Activated T-helper 17 cell treated with anti-CD3 and anti-CD28 coated beads, Interleukin-2, amount 50 U/mL, for 72 hours (primary cell): ENCODE measurements at places on chromosomes 16 and 17.

DNA sequence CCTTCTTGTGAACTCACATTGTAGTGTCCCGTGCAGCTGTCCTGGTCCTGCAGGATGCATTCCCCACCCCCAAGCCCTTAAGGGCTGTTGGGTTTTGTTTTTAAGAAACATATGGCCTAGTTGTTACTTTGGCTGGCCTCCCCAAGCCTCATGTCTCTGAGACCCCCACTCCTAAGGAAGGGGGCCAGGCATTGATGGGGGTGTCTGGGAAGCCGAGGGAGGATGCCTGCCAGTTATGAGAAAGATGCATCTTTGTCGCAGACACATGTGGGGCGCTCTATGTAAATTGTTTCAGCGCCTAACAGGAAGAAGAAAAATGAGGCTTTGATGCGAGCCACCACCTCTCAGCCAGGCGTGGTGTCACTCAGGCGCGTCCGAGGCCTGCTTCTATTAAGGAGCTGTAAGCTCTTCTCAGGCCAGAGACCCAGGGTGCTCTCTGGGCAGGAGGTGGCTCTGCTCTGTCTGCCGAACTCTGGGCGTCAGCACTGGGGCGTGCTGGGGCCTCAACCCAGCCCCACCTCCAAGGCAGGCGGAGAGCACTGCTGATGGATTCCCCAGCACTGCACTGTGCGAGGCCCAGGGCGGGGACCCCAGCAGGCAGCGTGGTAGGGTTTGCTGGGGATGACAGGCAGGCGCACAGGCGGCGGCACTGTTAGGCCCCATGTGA lies 70.6 kb downstream of the SREBF1 start:
- ATAC-seq, result no peak

- ATAC-seq, result no peak
These were observed 291.5 kb downstream of the C16orf95 start for GRCh38 chr16:87025676-87026075.

DNA sequence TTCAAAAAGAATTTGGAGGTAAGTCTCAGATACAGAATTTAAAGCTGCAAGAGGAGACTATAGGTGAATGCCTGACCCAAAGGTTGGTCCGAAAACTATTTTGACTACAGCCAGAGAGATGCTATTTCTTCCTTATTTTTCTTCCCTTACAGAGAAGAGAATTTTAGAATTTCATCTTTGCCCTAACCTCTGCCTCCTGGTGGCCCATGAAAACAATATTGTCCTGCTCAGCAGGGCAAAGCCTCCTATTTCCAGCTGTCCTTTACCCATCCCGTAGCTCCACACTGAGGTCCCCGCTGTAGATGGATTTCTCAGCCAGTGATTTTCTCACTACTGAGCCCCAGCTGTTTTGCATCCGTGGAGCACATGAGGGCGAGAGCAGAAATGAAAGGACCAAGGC lies 24.6 kb downstream of the HOXB1 start:
- ATAC-seq, result no peak

DNA sequence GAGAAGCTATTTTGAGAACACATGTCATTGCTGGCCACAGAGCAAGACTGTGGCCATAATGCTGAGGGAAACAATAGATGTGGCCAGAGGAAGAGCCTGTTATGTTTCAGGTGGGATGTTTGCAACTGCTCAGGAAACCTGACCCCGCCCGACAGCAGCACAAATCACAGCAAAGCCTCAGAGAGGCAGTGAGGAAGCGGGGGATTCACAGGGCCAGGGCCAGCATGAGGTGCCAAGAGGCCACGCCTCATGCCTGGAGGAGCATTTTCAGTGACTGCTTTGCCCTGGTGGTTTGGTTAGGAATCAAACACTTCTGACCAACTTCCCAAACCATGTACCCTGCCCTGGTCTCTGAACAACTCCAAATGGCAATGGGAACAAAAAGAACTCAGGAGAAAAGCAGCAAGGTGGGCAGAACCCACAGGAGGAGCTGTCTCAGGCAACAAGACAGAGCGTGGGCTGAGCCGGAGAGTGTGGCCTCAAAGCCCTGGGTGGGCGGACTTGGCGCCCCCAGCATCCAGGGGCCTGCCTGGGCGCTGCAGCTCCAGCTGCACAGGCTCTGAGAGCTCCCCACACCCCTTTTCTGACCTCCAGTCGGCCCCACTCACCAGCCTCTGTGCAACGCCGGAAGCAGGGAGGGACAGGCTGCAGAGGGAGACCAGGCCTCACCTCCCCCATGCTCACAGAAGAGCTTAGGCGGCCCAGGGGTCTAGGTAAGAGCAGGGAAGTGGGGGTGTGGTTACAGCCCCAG lies 20.6 kb downstream of the HIC1 start:
- ATAC-seq, result no peak

DNA sequence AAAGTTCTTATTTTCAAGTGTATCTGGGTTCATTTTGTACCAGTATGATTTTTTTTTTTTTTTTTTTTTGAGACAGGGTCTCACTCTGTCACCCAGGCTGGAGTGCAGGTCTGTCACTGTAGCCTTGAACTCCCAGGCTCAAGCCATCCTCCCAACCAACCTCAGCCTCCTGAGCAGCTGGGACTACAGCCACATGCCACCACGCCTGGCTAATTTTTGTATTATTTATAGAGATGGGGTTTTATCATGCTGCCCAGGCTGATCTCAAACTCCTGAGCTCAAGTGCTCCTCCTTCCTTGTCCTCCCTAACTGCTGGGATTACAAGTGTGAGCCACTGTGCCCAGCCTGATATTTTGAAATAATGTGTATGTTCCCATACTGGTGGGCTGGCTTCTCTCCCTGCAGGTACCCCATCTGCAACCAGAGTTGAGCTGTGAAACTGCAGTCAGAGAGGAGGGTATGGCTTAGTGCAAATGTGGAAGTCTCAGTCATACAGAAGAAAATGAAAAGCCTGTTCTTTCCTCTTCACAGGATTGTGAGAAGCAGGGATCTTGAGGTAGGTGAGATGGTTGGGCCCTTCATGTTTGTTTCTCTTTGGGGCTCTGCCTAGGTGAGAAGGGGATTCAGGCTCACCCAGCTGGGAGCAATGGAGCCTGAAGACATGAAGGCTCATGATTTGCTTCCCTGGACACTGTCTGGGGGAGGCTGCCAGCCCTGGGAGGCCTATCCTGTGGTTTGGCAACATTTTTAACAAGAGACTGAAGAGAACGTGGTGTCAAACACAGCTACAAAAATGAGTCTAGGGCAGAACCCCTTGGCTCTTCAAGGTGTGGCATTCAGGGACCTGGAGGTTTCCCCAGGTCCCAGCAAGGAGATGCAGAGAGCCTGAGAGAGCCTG lies 41.3 kb upstream of the SIAH1 start:
- ATAC-seq, result no peak

- ATAC-seq, result no peak
These were observed 7.1 kb downstream of the CYB5D2 start for GRCh38 chr17:4150096-4150495.

GRCh38 chr16:48082516-48082915 lies 73.3 kb downstream of the ABCC12 start:
- ATAC-seq, result no peak
